Smooth muscle cell of the brain vasculature (primary cell): ENCODE measurements at places on chromosomes 7 and 10.
A peak's percentile ranks its signal among the peaks of the same experiment; 100 is the strongest.

- no peak for DNase-seq
Measured at GRCh38 chr7:99099499-99100077, 44.3 kb downstream of the SMURF1 start.

DNA sequence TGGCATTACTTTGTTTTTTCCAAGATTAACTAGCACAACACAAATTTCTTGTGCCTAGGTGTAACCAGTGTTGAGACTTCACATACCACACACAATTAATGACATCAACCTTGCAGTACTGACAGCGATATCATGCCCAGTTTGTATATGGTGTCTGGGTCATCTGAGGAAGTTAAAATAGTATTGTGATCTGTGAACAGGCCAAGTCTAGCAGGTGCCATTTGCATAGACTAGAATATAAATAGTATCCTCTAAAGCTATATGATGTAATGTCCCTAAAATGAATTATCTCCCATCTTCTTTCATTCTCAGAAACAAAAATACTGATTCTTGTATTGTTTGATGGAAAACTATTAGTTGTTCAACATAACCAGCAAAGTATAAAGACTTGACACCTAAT, 175.8 kb upstream of the KAT6B start:
- DNase-seq, result no peak

- no peak for DNase-seq
Measured at GRCh38 chr10:68989317-68989990, 851 bp downstream of the KIFBP start.

DNA sequence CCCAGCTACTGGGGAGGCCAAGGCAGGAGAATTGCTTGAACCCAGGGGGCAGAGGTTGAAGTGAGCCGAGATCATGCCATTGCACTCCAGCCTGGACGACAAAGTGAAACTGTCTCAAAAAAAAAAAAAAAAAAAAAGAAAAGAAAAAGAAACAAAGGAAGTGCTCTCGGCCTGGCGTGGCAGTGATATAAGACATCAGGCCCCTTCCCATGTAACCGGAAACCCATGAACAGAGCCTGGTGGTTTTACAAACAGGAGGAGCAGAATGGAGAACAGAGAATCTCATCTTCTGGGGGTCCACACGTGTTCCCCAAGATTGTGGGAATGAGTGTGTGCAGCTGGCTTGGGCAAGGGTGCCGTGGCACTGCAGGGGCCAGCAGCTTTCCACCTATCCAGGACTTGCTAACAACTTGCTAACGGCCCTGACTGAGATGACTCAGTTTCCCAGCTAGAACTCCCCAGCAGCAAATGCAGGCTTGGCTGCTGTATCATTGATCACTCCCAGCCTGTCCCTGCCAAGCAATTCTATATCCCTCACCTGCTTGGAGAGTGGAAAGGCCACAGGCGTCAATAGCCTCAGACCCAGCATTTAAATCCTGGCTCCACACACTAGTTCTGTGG, 103.0 kb downstream of the COL26A1 start:
- DNase-seq, result no peak

- no peak for DNase-seq
Measured at GRCh38 chr7:155287284-155287935, 10.3 kb upstream of the INSIG1 start.

DNA sequence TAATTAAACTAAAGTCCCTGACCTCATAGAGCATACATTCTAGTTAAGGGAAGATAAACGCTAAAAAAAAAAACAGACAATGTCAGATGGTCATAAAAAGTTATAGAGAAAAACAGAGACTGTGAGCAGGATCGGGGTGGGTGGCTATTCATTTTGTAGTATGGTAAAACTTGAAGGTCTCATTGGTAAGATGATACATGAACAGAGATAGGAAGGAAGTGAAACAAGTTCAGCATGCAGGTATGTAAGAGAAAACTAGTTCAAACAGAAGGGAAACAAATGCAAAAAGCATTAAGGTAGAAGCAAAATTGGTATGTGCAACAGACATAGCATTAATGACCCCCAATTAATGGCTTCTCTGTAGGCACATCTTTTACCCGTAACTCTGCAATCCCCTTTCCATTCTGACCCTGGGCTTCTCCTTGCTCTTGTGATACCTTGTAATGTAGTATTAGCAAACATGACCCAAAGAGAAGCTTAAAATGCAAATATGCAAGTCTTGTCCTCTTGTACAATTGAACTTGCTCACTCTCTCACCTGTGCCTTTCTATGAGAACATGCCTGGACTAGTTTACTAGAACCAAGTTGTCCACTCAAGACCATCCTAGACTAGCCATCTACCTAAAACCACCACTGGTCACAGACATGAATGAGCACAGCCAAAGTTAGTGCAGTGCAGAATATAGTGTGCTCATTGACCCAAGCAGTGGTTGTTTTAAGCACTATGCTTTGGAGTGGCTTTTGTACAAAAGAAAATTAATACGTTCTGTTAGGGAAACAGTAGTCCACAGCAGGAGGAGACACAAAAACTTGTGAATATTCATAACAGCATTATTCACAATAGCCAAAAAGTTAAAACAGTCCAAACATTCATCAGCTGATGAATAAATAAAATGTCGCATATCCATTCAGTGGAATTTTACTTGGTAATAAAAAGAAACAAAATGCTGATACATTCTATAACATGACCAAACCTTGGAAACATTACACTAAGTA, 57.0 kb downstream of the BRAF start:
- no peak for DNase-seq

DNA sequence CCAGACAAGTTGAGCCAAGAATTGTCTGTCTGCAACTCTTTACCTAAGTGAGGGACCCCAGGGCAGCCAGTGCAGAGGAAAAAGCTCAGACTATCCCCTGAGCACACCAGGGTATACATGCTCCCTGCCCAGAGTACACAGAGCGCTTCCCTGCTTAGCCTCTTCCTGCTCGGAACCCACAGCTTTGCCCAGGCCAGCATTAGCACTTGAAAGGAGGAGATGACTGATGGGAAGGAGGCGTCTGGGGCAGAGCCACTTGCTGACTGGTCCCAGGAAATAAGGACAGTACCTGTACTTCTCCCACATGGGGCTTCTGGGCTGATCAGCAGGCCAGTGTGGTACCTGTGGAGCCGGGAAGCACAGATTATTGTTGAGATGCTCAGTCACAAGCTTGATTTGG, 48.4 kb upstream of the TRIM8 start:
- no peak for DNase-seq

GRCh38 chr10:109859221-109859620, 64.1 kb downstream of the XPNPEP1 start:
- no peak for DNase-seq

- DNase-seq, result no peak
Measured at GRCh38 chr10:129725011-129725410, 239.1 kb downstream of the EBF3 start.

- DNase-seq, result no peak
Measured at GRCh38 chr10:62830679-62831078, 14.5 kb upstream of the EGR2 start.

DNA sequence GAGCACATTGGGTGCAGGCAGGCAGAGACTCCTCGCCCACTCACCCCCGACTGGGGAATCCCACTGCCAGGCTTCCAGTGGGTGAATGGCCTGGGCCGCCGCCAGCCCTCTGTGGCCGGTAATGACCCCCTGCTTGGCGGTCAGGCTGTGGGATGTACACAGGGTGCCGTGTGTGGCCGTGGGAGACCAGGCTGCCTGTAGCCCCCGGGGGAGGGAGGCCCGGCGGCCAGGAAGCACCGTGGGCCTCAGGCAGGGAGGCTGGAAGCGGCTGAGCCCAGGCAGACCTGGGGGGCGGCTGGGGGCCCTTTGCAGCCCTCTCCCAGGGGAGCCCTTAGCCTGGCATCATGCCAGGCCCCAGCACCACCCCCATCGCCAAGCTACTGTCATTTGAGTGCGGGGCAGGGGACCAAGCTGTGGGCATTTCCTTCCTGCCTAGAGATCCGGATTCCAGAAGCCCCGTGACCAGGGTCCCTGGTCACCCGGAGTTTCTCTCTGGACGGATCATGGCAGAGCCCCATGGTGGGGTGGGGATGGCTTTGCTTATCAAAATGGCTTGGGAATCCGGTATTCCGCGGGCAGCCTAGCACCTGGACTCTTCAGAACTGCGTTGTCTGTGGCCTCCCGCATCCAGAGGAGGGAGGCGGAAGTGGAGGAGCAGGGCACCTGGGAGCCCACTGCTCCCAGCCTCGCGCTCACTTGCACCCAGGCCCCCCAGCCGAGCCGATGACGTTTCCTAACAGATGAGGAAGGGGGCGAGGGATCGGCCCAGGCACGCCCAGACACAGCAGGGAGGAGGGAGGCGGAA, 1.1 kb downstream of the TTYH3 start:
- DNase-seq, result peak; percentile 73

DNA sequence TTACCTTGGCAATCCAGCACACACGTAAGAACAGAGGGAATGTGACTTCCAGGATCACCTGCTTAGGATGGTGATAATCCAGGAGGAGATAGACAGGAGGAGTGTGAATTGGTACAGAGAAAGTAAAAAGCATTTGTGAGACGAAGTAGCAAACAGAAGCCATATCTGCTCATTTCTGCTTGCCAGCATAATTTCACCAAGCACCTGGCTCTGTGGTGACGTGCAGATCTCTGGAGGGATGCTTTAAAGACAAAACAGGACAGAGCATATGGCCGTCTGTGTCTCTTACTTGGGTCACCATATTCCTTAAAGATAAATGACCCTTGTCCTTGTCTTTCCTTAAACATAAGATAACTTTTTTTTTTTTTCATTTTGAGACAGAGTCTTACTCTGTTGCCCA, 90.2 kb upstream of the ARHGAP21 start:
- no peak for DNase-seq

DNA sequence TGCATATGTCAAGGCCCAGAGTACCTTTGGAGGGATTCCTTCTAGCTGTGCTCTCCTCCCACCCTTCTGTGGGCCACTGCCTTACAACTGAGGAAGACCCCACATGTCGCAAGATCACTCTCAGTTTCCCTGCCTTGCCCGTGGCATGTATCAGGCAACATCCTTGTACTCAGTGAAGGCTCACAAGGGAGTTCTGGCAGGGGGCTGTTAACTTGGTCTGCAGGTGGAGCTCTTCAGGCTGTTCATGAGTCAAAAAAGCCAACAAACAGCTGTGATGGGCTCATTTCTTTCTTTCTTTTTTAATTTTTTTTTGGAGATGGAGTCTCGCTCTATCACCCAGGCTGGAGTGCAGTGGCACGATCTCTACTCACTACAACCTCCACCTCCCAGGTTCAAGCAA, 513.0 kb upstream of the ANKRD30A start:
- no peak for DNase-seq

DNA sequence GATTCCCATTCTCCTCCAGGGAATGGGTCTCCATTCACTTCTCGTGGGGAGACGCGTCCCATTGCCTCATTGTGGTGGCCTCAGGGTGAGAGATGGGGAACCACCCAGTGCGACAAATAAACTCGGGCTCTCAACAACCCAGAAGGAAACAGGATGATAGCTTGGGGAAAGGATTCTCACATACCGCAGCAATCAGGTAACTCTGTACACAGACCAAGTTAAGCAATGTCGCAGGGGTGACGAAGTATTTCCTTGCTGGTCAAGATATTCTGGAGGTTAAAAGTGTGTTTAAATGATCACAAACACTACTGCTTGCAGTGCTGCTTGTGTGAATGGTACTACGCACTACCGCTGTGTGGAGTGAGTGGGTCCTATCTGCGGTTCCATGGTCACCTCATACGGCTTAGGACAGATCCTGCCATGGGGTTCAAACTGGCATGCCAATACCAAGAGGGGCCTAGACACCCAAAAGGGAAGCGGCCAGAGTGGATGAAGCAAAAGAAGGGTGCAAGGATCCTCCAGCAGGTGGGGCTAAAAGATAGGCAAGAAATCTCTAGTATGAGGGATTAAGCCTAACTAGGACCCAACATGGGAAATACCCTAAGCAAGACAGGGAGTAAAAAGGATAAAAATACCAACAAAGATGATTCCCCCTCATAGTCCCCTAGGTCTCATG, 143.8 kb upstream of the TMEM106B start:
- DNase-seq, result peak; percentile 7

GRCh38 chr10:49072166-49072885, 43.0 kb downstream of the VSTM4 start:
- no peak for DNase-seq

DNA sequence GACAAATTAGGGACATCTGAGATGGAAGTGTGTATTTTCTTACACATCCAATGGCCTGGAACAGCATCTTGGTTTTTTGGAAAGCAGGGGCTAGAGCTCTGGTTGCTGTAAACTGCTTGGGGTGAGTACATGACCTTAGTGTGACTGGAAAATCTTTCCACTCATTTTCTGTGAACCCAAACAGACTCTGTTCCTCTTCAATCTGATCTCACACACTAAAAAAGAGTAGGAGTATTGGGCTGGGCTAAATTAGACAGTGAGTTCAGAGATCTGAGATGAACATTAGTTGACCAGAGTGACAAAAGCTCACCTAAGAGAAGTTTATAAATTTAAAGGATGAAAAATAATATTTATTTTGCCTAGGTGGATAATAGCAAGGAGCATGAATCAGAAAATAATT, 59.2 kb downstream of the OR13A1 start:
- DNase-seq, result no peak

- no peak for DNase-seq
Measured at GRCh38 chr10:72952642-72953158, 1.9 kb downstream of the PLA2G12B start.

DNA sequence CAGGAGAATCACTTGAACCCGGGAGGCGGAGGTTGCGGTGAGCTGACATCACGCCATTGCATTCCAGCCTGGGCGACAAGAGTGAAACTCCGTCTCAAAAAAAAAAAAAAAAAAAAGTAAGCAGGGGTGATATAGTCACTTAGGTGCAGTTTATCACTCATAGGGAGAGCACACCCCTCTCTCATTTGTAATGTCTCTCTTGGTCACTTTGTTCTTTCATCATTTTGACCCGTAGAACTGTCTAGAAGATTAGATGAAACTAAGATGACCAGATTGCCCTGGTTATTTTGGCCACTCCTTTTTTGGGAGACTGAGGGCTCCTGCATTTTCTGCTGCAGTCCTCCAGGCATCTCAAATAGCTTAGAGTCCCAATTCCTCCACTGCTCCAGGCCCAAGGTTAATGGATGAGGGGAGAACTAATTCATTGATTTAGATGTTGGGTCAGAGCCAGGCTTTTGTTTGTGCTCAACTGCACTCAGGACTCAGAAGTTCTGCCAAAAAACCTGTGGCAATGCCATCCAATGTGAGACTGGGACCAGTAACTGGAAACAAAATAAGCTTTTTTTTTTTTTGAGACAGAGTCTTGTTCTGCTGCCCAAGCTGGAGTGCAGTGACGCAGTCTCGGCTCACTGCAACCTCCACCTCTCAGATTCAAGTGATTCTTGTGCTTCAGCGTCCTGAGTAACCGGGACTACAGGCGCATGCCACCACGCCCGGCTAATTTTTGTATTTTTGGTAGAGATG, 50.0 kb upstream of the CAMK1D start:
- DNase-seq, result no peak

- no peak for DNase-seq
Measured at GRCh38 chr7:95950698-95951097, 178.3 kb downstream of the DYNC1I1 start.
